ENCODE measurements at places on chromosomes 13 and 19.

DNA sequence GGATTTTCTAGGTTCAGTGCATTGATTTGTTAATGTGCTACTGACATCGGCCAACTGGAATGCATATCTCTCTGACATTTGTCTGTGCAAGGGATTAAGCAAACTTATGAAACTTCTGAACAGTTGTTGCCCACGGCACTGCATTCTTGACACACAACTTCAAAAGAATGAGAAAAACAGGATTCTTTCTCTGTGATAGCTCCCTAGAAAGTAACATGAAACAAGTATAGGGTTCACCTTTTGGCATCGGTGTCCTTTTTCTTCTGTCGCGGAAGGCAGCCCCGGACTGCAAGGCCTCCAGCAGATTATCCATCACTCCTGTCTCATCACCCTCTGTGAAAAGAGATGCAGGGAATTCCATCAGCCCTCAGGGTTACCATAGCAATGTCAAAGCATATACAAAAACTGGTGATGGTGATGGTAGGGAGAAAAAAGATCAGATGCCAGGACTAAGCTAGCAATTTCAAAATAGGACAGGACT is 389.2 kb downstream of the DIAPH3 start:
- no peak for DNase-seq

DNA sequence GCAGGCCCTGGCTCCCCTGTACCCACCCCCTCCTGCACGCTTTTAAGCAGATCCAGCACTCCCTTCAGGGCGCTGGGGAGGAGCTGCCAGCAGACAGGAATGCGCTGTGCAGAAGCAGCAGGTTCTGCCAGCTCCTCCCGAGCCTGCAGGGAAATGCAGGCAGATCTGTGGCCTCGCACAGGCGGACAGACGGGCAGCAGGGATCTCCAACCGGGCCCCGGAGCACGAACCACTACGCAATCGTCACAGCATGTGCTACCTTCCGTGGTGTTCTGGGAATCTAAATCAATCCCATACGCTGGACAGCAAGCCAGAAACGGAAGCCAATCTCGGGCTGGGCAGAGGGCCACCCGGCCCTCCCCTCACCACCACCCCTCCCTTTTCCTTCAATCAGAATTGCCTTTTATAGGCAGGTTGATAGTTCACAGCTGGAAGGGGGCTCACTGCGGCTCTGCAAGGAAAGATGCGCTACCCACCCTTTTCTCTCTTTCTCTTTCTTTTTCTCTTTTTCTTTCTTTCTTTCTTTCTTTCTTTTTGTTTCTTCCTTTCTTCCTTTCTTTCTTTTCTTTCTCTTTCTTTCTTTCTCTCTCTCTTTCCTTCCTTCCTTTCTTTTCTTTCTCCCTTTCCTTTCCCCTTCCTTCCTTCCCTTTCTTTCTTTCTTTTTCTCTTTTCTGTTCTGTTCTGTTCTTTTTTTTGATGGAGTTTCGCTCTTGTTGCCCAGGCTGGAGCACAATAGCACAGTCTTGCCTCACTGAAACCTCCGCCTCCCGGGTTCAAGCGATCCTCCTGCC is 99.9 kb downstream of the GNG7 start:
- DNase-seq = no peak

- DNase-seq = no peak
Observed at GRCh38 chr19:41792513-41793413, 3.6 kb upstream of the CEACAM3 start.

- no peak for DNase-seq
Observed at GRCh38 chr13:24557081-24557480, 44.5 kb upstream of the PARP4 start.

- peak; percentile 46 for DNase-seq
Observed at GRCh38 chr13:97434397-97435201, 630 bp downstream of the RAP2A start.

- no peak for DNase-seq
Observed at GRCh38 chr13:110162053-110162452, 144.9 kb downstream of the COL4A1 start.

DNA sequence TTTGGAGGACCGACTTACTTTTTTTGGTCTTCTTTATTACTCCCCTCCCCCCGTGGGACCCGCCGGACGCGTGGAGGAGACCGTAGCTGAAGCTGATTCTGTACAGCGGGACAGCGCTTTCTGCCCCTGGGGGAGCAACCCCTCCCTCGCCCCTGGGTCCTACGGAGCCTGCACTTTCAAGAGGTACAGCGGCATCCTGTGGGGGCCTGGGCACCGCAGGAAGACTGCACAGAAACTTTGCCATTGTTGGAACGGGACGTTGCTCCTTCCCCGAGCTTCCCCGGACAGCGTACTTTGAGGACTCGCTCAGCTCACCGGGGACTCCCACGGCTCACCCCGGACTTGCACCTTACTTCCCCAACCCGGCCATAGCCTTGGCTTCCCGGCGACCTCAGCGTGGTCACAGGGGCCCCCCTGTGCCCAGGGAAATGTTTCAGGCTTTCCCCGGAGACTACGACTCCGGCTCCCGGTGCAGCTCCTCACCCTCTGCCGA is 409 bp downstream of the FOSB start:
- DNase-seq = no peak

GRCh38 chr19:28744943-28745342 is 468.0 kb downstream of the UQCRFS1 start:
- DNase-seq = no peak

DNA sequence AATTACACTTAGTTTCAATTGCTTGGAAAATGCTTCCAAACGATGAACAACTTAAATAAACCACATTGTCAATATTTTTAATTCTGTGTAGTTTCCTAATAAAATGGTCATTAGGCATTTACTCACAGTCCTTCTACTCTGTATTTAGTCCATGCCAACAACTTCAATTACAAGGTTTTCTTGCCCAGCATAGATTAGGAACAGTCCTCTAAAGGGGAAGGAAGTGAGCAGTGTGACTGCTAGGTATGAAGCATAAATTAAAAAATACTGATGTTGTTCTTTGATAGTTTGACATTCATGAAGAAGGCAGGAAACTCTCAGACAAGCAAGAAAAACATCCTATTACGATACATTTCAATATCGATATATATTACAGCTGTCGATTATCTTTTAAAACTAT is 716.0 kb upstream of the PCDH9 start:
- DNase-seq = no peak

DNA sequence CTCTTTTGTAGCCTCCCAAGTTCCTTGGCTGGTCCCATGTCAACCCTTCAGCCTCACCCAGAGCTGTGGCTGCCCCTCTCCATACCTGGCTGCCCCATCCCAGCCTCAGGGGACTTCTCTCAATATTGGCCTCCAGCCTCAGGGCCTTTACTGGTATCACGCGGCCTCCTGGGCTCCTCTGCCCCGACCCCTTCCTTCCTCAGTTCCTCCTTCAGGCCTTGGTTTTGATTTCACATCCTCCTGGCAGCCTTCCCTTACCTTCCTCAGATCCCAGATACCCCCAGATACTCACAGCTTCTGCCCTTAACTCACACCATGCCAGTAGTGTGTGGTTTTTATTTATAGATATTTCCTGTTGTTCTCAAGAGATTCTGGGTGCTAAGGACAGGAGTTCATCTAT is 12.8 kb upstream of the SCN1B start:
- no peak for DNase-seq

DNA sequence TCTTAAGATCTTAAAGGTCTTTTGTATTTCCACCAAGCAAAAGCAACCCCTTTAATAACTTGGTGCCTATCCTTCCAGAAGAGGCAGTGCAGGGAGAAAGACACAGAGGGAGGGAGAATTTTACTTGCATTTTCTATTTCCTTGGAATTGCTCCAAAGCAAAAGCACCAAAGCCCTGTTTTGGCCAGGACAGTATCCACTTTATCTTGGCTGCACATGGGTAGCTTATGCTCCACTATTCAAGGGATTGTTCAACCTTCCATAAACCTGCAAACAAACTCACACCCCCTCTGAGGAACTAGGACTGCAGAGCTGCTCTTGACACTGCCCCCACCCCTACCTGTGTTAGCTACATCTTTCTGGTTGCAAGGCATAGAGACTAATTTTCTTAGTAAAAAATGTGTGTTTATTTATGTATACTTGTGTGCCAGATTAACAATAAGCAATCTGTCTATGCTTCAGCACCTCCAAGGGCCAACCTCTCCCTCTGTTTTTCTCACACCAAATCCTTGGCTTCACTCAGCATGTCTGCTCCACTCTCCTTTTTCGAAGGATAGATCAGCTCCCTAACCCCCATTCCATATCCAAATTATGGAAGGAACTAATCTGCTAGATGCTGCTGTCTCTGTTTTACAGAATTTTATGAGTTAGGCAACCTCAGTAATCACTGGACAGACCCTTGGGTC is 68.1 kb upstream of the KLF12 start:
- no peak for DNase-seq

GRCh38 chr19:19438366-19439175 is 33.1 kb downstream of the GATAD2A start:
- DNase-seq = no peak

DNA sequence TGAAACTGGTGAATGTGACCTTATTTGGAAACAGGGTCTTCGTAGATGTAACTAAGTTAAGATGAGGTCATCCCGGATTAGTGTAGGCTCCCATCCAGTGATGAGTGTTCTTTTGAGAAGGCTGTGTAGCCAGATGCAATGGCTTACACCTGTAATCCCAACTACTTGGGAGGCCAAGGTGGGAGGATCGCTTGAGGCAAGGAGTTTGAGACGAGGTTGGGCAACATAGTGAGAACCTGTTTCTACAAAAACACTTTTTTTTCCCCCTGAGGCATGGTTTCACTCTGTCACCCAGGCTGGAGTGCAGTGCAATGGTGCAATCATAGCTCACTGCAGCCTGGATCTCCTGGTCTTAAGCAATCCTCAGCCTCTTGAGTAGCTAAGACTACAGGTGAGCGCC is 36.4 kb downstream of the FBN3 start:
- DNase-seq = no peak

DNA sequence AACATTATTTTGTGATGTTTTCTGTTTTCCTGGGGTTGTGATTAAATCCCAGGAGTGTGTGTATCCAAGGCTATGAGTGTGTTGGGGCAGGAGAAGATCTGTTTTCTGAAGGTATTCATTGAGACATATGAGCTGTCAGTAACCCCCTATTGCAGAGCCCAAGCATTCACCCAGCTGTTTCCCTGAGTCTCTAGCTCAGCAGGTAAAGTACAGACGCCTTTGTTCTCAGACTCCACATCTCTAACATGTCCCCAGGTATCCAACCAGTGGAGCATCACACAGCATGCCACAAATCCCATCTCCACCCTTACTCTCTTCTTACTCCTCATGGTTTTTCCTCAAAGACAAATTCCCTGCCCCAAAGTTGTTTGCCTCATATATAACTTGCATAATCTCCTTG is 213.6 kb downstream of the PCDH20 start:
- DNase-seq = no peak

GRCh38 chr13:95367309-95367843 is 66.1 kb upstream of the ABCC4 start:
- no peak for DNase-seq

GRCh38 chr19:29583196-29583999 is 22.7 kb upstream of the POP4 start:
- DNase-seq = no peak

DNA sequence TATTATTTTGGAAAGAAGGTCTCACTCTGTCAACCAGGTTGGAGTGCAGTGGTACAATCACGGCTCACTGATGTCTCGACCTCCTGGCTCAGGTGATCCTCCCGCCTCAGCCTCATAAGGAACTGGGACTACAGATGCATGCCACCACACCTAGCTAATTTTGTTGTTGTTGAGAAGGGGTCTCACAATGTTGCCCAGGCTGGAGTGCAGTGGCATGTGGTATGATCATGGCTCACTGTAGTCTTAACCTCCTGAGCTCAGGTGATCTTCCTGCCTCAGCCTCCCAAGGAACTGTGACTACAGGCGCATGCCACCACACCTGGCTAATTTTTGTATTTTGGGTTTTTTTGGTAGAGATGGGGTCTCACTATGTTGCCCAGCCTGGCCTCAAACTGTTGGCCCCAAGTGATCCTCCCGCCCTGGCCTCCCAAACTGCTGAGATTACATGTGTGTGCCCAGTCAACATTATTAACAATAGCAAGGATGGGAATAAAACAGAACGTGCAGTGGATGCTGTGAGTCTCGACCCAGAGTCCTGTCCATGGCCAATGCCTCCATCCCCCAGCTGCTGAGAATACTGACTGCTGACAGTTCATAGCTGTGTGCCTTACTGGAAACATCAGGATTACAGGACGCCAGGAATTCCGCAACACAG is 5.4 kb upstream of the MBD3L3 start:
- no peak for DNase-seq

- DNase-seq = no peak
Observed at GRCh38 chr13:109636736-109637135, 149.6 kb downstream of the IRS2 start.

DNA sequence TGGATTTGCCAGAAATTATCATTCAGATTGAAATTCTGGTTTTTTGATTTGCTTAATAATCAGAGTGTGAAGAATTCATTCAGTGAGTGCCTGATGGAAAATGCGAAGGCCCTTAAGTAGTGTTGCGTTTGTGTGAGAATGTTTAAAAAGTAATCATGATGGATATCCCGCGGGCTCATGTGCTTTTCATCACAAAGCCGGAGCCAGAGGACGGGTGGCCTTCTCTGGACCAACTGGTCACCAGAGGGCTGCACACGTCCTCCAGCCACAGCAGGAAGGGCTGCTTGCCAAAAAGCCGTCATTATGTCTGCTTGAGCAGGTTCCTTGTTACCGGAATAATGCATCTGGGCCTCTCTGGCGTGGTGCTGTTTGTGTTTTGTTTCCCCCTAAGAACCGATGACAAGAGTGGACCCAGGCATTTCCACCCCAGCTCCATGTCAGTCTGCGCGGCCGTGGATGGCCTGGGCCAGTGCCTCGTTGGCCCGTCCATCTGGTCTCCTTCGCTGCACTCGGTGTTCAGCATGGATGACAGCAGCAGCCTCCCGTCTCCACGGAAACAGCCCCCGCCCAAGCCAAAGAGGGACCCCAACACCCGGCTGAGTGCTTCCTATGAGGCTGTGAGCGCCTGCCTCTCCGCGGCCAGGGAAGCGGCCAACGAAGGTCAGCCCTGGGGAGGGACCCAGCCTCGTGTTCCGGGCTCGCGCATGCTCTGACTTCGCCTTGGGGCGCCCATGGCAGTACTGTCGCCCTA is 497.7 kb downstream of the MYO16 start:
- no peak for DNase-seq

DNA sequence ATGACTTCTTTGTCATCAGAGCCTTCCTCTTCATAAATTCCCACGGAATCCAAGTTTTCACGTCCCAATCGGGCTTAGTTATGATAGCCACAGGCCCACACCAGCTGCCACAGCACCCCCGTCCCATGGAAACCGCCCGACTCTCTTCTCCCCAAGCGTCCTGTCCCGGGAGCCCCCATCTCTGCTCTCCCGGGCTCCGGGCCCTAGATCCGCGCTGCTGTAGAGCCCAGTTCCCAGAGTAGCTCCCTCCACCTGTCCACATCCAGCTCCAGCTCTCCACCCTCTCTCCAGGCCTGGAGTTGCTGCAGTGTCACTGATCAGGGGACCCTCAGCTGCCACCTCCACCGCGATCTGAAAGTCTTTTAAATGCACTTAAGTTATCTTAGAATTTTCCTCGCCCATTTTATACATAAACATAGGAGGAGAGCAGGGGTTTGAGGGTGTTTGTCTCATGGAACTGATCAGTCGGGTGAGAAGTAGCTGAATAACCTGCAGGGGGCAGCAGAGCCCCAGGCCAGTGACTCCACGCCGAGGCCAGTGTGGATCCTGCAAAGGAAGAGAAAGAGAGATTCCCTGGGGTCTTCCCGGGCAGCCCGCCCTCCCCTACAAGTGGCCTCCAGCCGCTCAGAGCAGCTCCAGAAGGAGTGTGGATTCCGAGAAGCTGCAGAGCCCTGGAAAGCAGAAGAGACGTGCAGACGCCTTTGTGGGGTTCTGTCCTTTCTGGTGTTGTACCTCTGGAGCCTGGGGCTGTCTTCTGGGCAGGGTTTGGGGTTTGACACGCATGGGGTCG is 1.1 kb upstream of the ZNF763 start:
- DNase-seq = no peak

All from NCI-H1694 treated with DMSO at 0.1 percent for 48 hours (cell line).